ENCODE measurements at places on chromosomes 5 and 9.

GRCh38 chr9:79619930-79620329 lies 48.2 kb downstream of the TLE4 start:
- DNase-seq, result no peak

GRCh38 chr9:115456515-115456914 lies 338.6 kb upstream of the TNC start:
- DNase-seq, result no peak

DNA sequence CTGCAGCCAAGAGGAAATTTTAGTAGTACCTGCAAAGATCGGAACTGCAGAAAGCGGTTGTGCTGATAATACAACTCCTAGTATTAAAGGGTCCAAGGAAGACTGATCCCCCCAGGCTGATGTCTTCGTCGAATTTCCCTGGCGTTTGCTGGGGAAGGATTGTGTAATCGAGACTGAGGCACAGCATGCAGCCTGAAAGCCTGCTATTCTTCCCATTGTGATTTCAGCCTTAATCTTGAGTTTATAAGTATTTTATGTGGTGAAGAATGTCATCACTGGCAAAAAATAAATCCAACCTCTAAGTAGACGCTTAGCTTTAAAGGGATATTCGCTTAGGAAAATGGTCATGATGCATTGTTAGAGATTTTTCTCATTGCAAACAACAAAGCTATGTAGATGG lies 21.3 kb upstream of the LMX1B start:
- DNase-seq, result no peak

- DNase-seq, result no peak
Measured at GRCh38 chr9:28005779-28006178, 432.5 kb upstream of the C9orf72 start.

DNA sequence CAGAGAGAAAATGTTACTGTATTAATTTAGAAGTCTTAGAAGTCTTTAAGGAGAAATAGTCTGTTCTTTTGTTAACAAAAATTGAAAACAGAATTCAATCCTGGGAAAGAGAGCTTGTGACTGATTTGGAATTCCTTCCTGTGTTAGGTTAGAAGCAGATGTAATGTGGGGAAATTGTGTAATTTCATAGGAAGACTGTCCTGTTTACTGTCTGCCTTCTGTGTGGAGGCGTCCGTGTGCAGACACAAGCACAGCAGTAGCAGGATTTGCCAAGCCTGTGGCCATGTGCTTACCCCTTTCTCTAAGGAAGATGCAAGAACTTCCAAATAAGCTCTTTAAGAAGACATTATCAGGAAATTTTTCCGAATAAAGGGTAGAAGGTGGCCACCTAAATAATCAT lies 36.7 kb upstream of the F2R start:
- no peak for DNase-seq

GRCh38 chr5:76893294-76893693 lies 43.5 kb downstream of the S100Z start:
- DNase-seq, result no peak

- no peak for DNase-seq
Measured at GRCh38 chr9:16873126-16873802, 2.8 kb upstream of the BNC2 start.

DNA sequence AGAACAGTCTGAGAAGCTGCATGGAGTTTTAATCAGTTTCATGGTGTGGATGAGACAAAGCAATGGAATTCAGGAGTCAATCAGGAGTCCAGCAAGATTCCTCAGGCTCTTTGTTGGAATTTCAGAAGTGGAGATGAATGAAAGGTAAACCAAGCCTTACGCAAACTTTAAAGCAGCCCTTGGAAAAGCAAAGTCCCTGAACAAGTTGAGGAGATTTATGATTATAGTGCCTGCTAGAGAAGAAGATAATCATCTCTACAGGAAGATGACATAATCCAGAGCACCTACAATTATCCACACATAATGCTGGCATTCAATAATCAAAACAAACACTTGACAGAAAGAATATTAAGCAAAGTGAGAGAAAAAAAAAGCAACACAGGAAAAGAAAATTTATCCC lies 1380.1 kb upstream of the NUDT12 start:
- no peak for DNase-seq

GRCh38 chr5:172630986-172631385 lies 10.1 kb upstream of the NEURL1B start:
- no peak for DNase-seq

DNA sequence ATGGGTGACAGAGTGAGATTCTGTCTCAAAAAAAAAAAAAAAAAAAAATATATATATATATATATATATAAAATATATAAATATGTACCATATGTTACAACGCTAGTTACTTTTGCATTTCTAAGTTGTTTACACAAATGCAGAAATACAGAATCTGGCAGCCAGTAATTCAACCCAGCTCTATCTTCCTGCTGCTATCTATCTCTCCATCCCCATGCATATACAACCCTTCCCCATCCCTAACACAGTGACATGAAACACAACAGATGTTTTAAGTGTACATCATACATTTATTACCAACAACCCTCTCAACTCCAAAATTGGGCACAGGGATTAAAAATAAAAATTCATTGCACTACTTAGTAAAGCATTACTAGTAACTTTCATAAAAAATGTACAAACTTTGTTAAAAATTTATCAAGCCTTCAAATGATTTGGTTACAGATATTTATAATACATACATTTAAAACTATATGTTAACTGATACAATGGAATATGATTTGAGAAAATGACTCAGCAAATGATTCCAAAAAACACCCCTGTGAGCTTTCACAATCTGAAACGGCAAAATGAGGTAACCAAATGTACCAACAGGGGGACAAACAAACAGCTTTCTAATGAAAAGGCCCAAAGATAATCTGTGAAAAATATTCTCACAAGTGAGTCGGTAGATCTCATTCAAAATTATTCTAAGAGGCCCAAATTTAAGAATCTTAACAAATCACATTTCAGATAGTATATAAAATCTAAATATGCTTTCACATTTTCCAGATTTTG lies 63.8 kb downstream of the RNF38 start:
- DNase-seq, result no peak

GRCh38 chr9:110543631-110544051 lies 35.9 kb downstream of the SVEP1 start:
- no peak for DNase-seq

DNA sequence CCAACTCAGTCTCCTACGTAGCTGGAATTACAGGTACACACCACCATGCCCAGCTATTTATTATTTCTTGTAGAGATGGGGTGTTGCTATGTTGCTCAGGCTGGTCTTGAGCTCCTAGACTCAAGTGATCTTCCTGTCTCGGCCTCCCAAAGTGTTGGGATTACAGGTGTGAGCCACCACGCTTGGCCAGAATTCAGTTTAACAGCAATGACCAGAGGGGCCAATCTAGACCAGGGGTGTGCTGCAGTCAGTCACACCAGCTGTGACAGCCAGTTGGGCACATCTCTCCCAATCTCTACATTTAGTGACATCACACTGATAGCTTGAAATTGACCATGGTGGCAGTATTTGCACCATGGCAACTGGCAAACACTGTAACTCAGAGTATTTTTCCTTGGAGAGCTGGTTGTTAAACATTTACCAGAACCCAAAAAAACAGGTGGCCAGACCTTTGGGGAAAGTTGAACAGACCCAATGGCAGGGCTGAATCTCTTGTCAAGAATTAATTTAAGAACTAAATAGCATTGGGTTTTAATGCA lies 67.7 kb upstream of the UBTD2 start:
- DNase-seq, result no peak

GRCh38 chr5:173832386-173832785 lies 55.8 kb upstream of the CPEB4 start:
- DNase-seq, result no peak

GRCh38 chr9:121484651-121485446 lies 14.8 kb downstream of the GGTA1 start:
- DNase-seq, result no peak

- DNase-seq, result no peak
Measured at GRCh38 chr5:9207817-9208418, 338.0 kb downstream of the SEMA5A start.

DNA sequence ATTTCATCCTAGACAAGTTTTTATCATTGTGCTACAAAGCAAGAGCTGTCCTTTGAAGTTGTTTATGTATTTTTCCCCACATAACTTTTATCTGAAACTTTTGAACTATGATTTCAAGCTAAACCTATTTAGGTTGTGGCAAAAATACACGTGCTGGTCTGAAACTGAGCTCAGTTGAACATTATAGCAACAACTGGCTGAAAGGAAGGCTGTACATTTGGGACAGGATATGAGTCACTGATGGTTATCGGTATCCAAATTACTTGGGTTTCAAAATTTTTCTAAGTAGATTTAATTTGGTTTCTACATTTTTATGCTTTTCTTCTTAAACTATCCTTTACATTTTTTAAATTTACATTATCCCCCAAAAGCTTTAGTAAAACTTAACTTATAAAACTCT lies 627.3 kb upstream of the NUDT12 start:
- DNase-seq, result no peak

- no peak for DNase-seq
Measured at GRCh38 chr5:71934322-71934721, 173.0 kb upstream of the MAP1B start.

DNA sequence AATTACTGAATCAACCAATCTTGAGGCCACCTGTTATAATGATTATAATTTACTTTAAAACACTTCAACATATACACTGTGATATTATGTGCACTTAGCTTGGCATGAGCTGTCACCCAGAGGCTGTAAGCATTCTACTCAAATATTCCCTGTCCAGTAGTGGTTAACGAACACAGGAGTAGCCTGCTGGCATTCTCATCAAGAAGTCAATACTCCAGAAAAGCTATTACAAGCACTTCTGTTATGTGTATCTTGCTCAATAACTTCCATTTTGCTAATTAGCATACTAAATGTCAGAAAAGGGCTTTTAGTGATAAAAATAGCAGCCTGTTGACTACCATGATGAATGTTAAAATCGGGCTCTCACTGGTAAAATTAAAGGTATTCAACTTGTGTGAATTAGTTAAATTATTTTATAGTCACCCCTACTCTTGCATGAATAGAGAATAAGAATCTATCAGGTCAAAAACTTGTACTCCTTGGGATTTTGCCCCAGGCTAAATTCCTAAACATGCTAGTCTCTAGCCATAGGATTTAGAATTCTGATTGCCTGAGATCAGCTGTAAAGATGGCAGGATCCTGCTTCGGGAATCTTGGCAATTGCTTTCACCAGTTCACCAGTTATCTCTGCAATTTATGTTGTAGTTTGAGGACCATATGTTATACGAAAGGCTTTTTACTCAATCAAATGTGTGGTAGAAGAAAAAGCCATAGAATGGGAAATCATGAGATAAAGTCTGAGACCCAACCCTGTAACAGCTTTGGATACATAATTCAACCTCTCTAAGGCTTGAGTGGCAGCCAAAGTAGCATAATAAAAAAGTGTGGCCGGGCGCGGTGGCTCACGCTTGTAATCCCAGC lies 43.4 kb upstream of the PAM start:
- no peak for DNase-seq

DNA sequence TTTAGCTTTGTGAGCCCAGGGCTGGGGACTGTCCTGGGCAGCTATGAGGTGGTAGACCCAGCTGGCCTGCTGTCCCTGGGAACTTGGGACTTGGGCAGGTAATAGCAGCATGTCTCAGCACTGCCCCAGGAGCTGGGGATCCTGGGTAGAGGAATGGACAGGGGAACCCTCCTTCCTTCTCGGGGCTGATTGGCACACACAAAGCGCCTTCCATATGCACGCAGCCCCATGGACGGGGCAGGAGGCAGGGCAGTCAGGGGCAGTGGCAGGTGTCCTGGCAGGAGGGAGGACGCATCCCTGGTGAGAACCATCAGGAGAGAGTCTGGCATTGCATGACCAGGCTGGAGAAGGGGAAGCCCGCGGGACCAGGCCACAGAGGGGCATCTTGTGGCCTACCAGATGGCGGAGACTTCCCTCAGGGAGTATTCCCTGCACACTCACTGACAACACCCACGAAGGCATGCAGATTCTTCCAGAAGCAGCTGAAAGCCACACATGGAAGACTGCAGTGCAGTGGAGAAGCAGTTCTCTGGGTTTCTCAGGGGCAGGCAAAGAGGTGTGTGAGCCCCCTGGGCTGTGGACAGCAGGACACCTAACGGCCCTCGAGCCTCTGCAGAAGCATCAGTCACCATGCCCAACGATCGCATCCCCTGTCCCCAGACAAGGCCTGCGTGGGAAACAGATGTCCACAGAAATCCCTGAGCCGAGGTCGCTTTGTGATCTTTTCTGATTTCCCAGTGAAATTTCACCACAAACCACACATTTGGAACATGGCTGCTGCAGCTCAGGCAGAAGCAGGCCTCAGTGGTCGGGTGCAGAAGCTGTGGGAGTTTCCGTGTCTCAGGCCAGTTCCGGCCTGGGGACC lies 7.0 kb upstream of the NKD2 start:
- DNase-seq, result no peak

DNA sequence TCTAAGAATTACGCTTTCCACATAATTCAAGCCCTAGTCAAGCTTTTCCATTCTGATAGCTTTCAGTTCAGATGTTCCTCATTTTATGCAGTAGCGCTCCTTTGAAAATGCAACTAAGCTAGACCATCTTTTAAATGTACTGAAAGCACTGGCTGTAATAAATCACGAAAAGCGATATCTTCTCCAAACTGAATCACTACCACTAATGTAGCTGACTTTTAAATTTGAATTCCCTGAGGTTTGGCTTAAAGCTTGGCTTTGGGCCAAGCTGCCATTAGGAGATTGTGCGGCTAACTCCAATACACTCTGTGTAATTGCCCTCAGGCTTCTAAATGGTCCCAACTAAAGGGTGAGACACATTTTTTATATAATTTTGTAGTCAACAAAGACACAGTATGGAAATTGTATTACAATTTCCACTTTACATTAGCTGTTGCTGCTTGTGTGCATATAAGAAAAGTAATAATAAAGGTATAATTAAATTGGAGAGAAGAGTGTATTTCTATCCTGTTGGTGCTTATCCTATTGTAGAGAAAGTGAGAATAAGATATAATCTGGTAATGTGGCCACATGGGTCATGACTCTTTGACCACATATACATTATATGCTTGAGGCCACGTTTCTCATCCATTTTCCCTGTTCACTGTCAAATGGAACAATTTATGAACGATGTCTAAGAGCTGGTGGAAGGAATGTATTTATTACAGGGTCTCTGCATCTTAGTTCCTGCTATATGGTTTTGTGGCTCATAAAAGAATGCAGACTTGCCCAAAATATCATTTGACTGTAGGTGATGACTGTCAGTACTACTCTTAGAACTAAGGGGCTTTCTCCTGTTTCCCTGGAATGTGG lies 118.7 kb upstream of the TAF11L2 start:
- DNase-seq, result no peak

DNA sequence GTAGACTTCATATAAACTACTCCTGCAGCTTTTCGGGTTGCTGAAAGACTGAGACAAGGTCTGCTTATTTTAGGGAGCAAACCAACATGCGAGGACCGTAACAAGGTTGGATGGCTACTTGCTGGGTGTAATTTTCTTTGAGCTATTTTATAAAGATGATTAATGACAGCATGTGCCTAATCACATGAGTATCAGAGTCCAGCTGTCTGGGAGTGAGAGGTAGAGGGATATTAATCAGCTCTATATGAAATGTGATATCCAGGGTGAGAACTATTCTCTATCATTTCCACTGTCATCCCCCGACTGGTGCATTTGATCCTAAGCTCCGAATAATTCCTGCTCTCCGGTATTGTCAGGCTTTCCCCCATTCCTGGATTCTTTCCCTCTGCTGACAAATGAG lies 193.8 kb upstream of the HMHB1 start:
- no peak for DNase-seq

- DNase-seq, result no peak
Measured at GRCh38 chr5:173789031-173789920, 98.9 kb upstream of the CPEB4 start.

- no peak for DNase-seq
Measured at GRCh38 chr5:35066260-35066795, 18.6 kb upstream of the AGXT2 start.

Data from CD4-positive, alpha-beta T cell treated with Interleukin-15 for 4 hours (primary cell).